Globus pallidus (tissue), 1 donor: ENCODE measurements at places on chromosomes 16 and 17.

GRCh38 chr17:57929386-57929785 lies 25.8 kb downstream of the CUEDC1 start:
- peak; percentile 74 for DNase-seq

DNA sequence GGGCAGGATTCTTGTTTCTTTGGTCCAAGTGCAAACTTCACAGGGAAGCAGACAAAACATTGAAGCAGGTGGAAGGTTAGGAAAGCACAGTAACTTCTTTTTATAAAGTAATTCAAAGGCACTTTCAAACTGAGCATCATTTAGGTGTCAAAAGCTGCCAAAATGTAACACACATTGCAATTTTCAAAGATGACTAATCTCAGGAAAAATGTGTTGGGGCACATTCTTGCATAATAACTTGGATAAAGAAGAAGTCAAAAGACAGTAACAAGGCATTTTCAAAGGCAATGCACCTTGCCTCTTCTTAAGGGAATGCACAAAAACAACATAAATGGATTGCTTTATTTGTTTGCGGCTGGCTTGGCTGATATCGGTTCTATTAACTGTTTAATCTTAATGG lies 3.6 kb downstream of the KCNJ2 start:
- no peak for DNase-seq

- DNase-seq: peak; percentile 91
Measured at GRCh38 chr16:74740795-74741304, 33.8 kb downstream of the FA2H start.

DNA sequence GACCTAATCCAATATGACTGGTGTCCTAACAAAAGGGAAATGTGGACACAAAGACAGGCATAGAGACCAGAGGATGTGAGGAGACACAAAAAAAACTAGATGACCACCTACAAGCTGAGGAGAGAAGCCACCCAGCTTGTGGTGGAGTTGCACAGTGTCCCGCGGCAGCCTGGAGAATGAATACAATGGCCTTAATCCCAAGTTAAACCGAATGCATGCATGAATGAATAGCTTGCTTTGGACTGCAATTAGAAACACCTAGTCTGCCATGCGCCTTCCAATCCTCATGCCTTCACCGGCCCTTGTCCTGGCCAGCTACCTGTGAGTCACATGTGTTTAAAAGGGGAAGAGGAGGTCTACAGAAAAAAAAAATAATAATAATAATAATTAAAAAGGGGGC lies 72.0 kb downstream of the CNGB1 start:
- DNase-seq: no peak

- DNase-seq: no peak
Measured at GRCh38 chr17:40953881-40954280, 12.9 kb downstream of the KRT39 start.

DNA sequence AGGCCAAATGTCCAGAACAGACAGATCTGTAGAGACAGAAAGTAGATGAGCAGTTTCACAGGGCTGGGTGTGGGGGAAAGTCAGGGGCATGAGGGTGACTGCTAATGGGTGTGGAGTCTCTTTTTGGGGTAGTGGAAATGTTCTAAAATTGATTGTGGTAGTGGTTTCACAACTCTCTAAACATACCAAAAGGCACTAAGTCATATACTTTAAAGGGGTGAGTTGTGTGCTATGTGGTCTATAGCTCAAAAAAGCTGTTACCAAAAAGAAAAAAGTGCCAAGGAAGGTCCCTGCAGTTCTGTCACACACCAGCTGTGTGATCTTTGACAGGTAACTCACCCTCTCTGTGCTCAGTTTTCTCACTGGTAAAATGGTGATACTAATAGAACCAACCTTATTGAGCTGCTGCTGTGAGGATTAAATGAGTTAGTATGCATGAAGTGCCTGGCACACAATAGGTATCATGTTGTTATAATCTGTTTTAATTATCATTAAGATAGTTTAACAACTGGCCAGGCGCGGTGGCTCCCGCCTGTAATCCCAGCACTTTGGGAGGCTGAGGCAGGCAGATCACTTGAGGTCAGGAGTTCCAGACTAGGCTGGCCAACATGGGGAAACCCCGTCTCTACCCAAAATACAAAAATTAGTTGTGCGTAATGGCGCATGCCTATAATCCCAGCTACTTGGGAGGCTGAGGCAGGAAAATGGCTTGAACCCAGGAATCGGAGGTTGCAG lies 10.3 kb downstream of the ITGAX start:
- no peak for DNase-seq

DNA sequence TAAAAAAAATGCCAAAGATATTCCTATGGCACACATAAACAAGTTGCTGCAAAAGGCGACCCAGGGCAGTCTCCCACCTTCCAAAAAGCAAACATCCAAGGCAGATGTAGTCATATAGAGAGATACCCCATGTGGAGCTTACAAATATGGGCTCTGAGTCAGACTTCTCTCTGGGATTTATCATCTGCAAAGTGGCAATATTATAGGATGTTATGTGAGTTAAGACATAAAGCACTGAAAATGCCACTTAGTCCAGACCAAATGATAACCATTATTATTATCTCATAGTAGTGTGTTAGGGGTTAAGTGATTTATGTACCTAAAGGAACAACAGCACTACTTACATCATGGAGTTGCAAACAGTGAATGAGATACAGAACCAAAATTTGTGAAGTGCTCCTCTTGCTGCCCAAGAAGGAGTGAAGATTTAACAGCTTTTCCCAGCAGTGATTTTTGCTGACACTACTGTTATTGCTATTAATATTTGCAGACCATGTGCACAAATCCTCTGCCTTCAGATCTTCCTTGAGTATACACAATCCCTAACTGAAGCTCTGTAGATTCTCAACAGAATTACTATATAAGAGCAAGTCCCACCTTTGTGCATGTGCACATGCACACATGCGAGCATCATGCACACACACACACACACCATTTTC lies 560.0 kb upstream of the SALL1 start:
- DNase-seq: no peak

DNA sequence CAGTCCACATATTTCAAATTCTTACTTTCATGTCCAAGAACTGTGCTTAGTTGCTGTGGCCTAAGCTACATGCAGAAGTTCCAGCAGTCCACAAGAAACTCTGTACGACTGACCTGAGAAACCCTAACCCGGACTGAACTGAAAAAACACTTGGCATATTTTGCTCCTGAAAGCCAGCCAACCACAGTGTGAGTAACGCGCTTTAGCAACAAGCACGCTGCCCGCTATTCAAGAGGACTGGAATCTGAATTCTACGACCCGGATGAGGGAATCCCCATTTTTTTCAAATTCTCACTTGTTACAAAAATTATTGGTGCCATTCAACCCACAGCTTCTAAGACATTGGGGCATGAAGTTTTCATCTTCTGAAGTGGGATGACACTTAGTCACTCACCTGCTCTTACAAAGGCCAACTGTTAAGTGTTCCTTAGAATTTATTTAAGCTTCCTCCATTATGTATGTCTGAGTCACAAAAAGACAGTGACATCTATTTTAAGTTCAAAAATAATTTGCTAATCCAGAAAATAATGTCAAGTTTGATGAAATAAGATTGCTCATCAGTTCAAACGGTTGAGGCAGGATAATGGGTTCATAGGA lies 78.7 kb downstream of the CDYL2 start:
- no peak for DNase-seq

GRCh38 chr16:74936902-74937560 lies 47.9 kb downstream of the WDR59 start:
- DNase-seq: no peak

DNA sequence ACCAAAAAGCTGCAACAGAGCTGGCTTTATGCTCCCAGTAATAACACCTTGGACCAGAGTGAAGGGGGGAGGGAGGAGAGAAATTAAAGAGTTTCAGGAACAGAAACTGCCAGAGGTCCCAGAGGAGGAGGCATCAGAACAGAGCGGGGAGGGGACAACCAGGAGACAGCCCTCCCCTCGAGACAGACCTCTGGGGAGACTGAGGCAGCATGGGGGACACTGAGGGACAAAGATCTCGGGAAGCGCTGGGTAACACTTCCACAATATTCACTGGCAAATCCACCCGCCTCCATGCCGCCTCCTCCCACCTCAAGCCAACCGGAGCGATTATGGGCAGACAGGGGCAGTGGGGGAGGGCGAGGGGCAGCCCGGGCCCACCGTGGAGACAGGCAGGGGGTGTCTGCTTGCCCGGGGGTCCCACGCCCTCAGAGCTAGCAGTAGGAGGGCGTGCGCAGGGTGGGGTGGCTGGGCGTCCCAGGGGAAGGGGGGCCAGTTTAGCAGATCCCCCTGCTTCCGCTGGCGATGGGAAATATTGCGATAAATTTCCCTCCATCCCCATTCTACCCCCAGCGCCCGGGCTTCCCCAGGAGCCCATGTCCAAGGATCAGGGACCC lies 1.2 kb downstream of the PCGF2 start:
- DNase-seq: no peak

DNA sequence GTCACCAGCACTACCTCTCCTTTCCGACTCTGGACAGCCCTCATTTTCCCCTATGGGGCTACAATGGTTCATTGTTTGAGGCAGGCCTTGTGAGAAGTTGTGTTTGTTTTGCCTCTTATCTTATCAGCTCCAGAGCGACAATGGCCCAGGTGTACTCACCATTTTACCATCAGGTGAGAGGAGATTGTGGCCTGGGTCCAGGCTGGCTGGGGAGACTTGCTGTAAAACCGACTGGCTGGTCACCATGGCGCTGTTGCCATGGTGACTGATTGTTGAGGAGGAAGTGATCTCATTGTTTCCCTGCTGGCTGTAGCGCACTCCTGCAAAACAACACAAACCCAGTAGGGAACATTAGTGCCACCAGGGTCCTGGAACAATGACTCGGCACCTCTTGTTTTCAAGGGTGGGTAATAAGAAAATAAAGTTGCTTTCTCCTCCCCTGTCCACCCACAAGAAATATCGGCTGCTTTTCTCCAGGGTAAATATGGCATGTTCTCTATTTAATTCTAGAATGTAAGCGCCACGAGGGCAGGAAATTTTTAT lies 34.4 kb downstream of the HNF1B start:
- no peak for DNase-seq

GRCh38 chr17:28529013-28529400 lies 22.9 kb downstream of the FOXN1 start:
- no peak for DNase-seq

DNA sequence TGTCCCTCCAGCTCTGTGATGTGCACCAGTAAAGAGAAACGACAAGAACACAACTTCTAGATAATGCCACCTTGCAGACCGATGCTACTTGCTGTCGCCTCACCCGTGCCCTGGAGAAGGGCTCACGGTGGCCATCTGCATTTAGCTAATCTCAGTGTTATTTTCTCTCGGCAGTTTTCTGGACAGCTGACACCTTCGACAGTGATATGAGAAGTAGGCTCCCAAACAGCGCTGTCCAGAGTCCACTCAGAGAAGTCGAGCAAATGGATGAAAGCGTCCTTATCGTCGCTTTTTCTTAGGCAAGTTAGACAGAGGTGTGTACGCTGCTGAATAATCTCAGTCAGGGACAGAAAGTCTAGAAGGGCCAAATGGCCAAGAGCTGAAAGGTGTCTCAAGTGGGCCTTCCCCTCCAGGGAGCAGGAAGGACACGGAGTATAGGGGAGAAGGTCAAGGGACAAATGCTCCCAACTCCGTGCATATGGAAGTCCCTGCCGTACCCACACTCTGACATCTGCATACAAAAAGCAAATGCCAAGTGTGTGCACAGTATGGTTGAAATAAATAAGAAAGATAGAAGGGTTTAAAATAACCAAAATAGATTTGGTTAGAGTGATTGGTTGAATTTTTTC lies 42.4 kb upstream of the MYOCD start:
- no peak for DNase-seq

DNA sequence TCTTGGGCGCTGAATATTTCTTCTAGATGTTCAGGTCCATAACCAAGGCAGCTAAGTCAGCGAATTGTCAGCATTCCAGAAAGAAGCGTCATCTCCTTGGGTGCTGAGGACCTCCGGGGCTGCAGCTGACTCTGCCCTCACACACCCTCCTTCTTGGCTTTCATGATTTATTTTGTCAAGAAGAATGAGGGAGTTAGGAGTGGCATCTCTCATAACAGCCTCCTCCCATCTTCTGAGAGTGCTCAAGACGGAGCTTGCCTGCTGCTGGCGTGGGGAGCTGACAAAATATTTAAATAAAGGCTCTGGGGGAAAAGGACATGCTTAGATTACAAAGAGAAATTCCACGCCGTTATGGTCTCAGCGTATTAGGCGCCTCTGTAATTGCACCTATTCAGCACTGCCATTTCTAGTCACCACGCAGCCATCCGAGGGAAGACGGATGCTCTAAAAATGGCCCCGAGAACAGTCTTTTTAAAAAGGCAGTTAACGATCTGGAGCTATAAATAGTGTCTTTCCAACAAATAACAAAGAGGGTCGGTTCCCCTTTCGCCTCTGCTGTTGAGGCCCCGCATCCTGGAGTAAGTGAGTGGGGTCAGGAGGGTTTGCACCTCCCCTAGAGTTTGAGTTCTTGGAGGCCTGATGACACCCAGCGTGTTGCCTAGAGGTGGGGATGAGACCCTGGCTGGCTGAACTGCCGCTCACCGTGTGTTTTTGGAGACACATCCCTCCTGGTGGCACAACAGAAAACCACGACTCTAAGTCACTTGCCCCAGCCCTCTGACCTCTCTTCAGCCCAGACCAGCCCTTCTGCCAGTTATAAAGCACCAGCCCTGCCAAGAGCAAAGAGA lies 187.0 kb downstream of the CCDC182 start:
- DNase-seq: no peak

DNA sequence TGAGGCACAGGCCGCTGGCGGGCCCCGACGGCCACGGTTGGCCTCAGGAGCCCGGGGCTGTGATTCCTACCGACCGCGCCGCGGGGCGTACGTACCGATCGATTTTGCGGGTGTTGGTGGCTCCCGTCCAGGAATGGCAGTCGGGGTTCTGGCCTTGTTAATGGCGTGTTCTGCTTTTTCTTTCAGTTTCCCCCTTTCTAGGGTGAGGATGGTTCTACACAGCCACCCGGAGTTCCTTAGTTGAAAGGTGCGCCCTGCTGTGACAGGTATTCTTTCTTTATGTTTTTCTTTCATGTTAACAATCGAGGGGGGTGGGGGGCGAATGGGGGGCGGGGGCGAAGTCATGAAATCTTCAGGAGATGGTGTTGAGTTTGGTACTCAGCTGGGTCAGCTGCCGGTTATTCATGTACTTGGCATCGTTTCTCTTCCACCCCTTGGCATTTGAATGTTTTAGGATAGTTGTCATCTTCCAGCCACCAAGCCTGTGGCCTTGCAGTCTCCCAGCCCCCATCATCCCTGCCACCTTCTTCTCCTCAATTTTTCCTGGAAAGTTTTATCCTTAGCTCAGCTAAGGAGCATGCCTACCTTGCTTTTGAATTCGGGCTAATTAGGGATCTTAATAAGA lies 802 bp downstream of the CYLD start:
- DNase-seq: peak; percentile 41

DNA sequence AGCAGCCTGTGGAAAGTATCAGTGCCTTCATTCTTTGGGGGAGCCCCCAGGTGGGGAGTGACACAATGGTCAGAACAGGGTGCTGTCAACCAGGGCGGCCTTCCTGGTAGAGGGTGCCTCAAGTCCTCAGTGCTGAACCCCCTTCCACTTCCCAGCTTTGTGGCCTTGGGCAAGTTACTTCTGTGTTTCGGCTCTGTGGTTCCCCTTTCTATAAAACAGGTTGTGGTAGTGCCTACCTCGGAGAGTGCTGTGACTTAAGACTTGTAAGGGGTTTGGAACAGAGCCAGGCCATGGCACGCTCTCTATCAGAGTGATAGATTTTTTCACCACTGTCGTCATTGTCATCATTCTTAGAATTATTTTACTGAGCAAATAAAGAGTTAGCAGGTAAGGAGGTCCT lies 141.1 kb downstream of the CCDC182 start:
- DNase-seq: no peak

- DNase-seq: no peak
Measured at GRCh38 chr17:2068519-2069051, 13.7 kb downstream of the HIC1 start.
